ENCODE measurements at places on chromosomes 6 and 20.

- DNase-seq = no peak
These were observed 715.9 kb upstream of the POU3F2 start for GRCh38 chr6:98118397-98119045.

DNA sequence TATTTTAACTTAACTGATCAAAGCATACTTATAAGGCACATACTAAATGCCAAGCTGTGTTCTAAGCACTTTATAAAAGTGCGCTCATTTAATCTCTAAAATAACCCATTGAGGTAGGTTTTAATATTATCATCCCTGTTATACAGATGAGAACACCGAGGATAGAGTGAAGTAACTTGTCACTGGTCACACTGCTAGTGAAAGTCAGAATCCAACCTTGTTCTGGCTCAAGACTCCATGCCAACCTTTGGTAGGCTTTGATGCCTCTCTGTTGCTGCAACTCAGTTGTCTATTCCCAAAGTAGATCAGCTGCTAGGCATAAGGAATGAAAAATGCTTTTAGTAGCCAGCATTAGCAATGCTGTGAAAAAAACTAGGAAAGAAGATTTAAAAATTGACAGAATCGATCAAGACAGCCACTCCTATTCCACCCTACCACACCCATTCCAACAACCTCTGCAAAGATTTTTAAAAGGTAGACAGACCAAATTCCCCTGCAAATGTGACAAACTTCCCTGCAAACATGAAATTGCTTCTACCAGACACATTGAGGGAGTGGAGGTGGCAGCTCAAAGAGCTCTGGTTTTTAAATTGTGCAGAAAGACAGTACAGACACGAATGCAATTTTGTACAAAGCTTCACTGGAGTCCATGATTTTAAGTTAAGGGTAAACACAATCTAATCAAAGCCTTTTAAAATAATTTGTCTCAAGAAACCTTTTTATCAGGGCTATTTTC, 39.8 kb upstream of the CAP2 start:
- DNase-seq = no peak

DNA sequence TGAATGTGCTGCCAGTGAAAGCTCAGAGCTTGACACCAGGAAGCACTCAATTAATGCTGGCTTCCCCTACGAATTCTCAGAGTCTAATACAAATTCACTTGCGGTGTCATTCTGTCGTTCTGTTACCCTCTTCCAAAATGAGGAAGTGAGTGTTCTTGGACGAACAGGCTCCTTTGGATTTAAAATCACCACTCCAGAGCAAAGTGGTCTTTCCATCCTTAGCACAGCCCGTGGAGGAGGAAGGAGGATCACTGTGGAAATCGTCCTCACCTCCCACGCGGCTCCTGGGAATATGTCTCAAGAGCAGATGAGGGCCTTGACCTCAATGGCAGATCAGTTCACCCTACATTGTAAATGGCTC, 41.7 kb downstream of the RIOK1 start:
- no peak for DNase-seq

GRCh38 chr6:136582711-136583471, 32.7 kb upstream of the MAP7 start:
- peak; percentile 8 for DNase-seq

DNA sequence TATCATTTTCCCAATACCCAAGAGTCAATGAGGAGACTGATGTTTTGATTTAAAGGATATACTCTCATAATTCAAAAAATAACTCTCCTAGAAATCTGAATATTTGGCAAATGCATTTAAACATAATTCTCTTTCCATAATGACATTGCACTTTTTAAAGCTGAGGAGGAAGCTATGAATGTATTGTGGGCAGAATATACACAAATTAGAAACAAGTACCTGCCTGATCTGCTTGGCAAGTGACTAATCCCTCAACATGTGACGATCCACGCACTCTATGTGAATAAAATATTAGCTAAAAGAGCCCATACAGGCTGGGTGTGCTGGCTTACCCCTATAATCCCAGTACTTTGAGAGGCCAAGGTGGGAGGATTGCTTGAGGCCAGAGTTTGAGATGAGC, 88.3 kb upstream of the CCDC28A start:
- no peak for DNase-seq

GRCh38 chr6:53539561-53539960, 5.3 kb downstream of the GCLC start:
- no peak for DNase-seq

DNA sequence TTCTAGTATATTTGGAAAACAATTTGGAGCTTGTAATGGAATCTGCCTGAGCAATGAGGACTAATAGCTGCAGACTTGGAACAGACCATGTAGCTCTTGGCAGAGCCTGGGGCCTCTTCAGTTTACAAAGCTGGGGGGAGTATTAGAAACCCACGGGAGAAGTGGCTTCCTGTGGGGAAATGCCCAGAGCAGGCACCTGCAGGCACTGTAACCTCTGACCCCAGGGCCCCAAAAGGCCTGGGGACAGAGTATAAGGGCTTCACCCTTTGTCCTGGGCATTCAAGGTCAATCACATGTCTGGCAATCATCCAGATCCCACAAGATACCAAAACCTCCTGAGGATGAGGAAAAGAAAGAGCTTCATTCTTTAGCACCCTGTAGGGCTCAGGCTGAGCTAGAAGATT, 19.4 kb downstream of the PKIG start:
- no peak for DNase-seq

GRCh38 chr6:150599199-150600009, at the start of gene PLEKHG1:
Gene PLEKHG1, plus strand, starts transcription at chr6:150599885. Its CDS starts 133,797 bp downstream, at chr6:150733682.
- DNase-seq = no peak

DNA sequence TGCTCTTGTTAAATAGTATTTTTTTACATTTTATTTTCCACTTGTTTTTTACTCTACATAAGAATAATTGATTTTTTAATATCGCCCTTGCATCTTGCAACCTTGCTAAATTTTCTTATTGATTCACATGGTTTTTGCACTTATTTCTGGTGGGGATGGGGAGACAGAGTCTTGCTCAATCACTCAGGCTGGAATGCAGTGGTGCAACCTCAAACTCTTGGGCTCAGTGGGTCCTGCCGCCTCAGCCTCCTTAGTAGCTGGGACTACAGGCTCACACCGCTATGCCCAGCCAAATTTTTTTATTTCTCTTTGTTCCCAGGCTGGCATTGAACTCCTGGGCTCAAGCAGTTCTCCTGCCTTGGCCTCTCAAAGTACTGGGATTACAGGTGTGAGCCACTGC, 30.3 kb downstream of the LIN28B start:
- no peak for DNase-seq

DNA sequence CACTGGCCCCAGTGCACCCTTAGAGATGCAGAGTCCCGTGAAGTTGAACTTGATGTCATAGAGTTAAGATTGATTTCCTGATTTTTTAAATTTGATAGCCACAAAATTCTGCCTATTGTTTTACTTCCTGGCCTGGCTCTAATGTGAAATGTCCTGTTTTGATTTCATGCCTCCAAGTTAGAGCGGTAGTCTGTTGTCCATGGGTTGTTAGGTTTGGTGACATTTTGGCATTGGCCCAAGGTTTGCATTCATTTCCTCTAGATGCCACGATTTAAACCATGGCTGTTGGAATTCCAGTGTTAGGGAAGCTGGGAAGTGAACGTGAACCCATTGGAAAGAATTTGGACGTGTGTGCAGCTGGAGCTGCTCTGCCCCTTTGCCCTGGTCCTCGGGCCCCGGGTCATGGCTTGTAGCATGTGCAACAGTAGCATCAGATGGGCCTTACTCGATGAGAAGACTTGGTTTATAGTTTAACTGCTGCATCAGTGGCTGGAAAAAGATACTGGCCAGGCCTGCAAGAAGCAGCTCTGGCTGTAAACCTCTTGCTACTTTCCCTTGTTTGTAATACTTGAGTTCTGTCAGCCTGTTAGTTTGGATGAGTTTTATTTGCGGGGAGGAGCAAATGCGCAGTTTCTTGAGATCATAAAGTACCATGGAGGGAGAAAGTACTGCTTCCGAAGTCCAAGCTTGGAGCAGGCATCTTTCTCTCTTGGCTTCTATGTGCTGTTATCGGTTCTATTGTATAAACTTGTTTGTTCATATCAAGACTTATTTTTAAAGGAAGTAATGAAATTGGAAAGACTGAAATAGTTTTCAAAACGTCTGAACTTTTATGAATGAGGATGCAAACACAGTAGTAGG, 121.4 kb upstream of the CLDN20 start:
- no peak for DNase-seq

DNA sequence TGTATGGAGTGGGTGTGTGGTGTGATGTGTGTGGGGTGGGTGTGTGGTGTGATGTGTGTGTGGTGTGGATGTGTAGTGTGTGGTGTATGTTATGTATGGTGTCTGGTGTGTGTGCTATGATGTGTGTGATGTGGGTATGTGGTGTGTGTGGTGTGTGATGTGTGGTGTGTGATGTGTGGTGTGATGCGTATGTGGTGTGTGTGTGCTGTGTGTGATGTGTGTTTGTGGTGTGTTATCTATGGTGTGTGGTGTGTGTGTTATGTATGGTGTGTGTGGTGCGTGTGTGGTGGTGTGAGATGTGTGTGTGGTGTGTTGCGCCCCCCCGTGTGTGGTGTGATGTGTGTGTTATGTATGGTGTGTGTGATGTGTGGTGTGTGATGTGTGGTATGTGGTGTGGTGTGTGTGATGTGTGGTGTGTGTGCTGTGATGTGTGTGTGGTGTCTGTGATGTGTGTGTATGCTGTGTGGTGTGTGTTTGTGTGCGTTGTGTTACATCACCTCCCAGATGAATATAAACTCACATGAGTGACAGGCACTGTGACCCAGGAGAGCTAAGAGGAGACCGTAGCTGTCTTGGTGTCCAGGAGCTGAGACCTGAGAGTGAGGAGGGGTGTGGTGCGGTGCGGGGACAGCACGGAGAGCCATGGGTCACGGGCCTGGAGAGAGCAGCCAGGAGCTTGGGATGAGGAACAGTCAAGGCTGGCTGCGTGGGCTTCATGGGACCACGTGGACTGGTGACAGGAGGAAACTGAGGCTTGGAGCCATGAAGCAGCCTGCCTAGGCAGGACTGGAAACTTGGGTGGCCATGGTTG, 8.8 kb downstream of the DLGAP4 start:
- DNase-seq = no peak

DNA sequence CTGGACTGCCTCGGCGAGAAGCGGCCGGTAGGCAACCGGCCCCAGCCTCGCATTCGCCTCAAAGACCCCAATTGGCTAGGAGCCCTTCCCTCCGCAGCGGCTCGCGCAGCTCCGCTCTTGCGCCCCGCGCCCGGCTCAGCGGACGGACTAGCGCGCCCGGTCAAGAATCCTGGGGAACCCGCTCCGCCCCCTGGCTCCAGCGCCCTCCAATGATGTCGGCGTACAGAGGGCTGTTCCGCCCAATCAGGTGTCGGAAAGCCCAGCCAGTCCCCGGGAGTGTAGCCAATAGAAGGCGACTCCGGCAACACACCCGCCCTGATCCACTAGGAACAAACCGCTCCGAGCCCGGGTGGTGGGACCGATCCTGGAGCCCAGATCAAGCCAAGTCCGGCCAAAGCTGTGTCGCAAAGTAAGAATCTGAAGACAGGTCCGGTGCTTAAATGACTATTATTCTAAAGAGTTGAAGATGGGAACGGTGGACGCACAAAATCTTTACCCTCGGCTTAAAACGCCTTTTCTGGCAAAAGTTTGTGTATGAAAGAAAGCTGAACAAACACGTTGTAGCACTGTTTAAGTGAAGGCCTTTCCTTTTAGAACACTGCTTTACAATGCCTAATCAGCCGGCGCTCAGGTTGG, 132.2 kb downstream of the OGFRL1 start:
- DNase-seq = peak; percentile 22

GRCh38 chr20:46299078-46299477, 9.2 kb downstream of the CDH22 start:
- no peak for DNase-seq

DNA sequence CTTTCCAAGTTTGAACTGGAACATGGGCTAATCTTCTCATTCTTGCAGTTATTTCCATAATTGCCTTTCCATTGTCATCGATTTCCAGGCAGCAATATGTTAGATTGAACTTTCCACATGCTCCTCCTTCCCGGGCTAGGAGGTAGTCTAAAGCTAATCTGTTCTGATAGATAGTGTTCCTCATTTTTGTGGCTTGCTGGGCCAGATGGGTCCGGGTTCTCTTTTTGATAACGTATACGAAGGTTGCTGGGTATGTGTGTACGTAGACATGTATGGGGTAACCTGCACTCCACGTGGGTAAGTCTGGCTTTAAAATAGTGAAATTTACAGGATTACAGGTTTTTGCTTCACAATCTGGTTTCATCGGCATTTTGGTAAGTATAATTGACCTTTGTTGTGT, 14.0 kb upstream of the GMPR start:
- DNase-seq = no peak

GRCh38 chr20:45370571-45371160, 7.5 kb downstream of the TP53TG5 start:
- no peak for DNase-seq

DNA sequence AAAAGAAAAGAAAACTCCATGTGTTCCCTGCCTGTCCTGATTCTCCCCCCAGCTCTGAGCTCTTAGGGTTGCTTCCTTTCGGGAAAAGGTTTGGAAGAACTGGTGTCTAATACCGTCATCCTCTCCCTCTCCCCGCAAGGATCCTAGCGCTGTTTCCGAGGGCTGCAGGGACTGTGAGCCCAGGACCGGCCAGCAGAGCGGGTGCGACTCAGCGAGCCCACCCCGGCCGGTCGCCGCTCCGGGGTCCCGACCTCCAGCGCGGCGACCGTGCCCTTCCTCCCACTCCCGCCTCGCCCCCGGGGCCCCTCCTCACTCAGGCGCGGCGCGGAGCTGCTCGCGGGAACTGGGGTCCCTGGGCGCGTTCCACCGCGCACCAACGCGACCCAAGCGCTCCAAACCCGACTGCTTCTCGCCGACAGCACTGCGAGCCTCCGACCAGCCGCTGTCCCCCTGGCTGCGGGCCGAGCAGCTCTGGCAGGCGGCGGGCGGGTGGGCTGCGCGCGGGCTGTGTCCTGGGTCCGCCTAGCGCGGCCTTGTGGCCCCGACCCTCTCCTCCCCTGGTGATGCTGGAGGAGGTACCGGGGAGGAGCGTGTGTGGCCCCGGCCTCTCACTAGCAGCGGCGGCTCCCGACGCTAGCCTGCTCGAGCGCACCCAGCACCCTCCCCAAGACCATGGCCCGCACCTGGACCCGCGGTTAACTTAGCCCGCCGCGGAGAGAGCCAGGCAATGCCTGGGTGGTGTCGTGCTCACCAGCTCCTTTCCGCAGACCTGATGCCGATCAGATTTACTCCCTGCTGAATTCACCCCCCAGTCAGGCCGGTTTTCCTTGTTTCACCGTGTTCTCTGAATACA, at the start of gene PLA2G7:
TSS of gene PLA2G7 (minus strand) at position 509 of the 853 bp plus-strand sequence. CDS start 12,484 bp downstream, outside the sequence.
- no peak for DNase-seq

DNA sequence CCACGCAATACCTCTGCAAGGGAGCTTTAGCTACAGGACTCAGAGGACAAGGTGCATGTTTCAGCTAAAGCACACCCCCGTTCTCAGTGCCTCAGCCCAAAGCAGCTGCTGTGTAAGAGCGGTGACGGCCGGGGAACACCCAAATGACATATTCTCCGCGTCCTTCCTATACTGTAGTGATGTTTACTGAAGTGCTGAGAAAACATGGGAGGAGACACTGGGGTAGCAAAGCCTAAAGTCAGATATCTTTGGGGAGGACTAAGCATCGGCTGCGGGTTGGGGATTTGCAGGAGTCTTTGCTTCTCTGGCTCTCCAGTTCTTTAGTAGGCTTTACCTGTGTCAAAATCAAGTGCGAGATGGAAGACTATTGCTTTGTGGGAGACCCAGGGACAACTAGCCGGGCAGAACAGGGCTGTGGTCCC, 1.7 kb downstream of the SLC22A23 start:
- no peak for DNase-seq

GRCh38 chr20:37096415-37097041, 731 bp upstream of the RBL1 start:
- DNase-seq = no peak

GRCh38 chr6:106751501-106752252, 122.3 kb downstream of the QRSL1 start:
- DNase-seq = no peak
